ENCODE measurements at places on chromosomes 12 and 14.

DNA sequence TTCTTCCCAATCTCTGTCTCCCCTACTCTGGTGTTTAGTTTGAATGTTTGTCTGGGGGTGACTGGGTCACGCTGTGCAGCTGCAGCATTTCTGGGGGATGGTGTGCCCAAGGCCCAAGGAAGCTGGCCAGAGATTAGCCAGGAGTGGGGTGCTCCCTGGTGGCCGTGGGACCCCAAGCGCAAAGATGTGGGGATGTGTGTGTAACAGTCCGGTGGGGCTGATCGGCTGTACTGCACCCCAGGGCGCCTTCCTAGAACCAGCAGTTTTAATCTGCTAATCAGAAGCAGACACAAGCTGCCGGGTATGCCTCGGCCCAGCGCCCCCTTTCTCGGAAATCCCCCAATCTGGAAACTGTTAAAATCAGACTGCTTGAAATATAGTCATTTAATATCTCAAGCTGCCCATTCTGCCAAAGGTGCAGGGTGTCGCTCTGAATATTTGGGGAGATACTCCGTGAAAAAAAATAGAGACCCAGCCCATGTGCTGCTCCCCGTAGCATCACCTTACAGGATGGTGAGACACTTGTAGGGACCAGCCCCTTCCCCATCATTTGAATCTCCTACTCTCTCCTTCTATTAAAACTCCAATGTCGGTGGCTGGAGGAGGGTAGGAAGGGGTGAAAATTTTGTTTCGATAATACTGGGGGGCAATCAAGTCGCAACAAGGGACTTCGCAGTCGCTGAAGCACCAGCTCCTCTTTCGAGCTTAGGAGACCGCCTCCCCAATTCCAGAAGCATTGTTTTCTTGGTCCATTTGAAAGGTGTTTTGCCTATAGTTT lies 4.3 kb downstream of the HOXC9 start:
- H3K4me3 ChIP-seq, result no peak overlapping the region
- no peak for DNase-seq
- no peak overlapping the region for H3K27ac ChIP-seq
- no peaks in the 10 kb centered on the region for H3K36me3 ChIP-seq
- peaks cover 69% of the 10 kb centered on the region for H3K27me3 ChIP-seq

DNA sequence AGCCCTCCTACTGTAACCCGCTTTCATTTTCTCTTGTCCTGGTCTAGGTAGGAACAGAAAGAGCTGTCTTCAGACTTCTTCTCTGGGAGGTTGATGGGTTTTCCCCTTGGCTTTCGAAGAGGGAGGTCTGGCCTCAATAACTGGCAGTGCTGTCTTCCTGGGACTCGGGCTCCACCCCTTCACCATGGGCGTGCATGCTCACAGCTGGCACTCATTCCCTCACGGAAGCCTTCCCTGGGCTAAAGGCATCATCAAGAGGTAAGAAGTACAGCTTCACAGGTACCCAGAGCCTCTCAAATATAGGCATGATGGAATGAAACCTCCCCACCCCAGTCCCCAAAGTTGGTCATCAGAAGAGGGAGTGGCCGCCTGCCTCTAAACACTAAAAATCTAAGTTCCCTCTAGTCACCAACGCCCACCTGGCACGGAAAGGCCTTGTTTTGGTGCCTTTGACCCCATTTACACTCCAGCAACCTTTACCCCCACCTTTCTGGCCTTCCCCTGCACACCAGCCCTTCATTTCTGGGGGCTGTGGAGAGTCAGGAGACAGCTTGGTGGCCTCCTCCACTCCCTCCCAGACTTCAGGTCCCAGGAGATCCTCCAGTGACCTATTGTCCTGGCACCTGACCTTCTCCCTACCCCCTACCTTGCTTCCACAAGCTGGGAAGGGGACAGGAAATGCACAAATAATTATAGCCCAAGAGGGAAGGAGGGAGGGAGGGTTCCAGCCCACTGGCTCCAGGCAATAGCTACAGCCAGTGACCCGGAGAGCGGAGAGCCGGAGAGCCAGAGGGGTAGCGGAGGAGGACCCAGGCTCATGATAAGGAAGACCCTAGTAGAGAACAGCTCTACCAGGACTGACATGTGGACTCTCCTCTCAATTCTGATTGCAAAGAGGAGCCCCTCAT lies 2.8 kb downstream of the RAPGEF3 start:
- no peak for DNase-seq
- H3K36me3 ChIP-seq, result no peaks in the 10 kb centered on the region
- peaks cover 6% of the 10 kb centered on the region for H3K27me3 ChIP-seq

DNA sequence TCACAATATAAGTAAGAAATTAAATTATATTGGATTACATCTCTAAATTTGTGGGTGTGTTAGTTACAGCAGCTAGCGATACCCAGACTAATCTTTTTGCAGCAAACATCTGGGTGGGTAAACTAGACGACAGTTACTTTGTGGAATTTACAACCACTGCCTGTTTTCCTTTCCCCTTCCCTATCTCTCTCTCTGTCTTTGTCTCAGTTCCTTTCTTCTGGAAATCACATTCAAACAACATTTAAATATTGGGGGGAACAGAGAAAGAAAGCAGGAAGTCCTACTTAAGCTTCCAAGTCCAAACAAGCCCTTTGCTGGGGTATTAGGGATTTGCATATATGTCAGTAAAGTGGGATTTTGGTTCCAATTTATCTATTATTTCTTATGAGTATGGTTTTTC lies 97.6 kb downstream of the WIF1 start:
- no peak overlapping the region for H3K27ac ChIP-seq
- no peak overlapping the region for H3K4me3 ChIP-seq
- H3K4me1 ChIP-seq, result no peaks in the 10 kb centered on the region
- no peaks in the 10 kb centered on the region for H3K27me3 ChIP-seq

- no peaks in the 10 kb centered on the region for H3K36me3 ChIP-seq
- H3K27me3 ChIP-seq, result no peaks in the 10 kb centered on the region
- H3K4me1 ChIP-seq, result no peaks in the 10 kb centered on the region
- H3K4me3 ChIP-seq, result no peak overlapping the region
- DNase-seq, result no peak
Observed at GRCh38 chr12:75599061-75599460, 87.7 kb upstream of the KRR1 start.

- peaks cover 42% of the 10 kb centered on the region for H3K36me3 ChIP-seq
- DNase-seq, result no peak
- H3K4me1 ChIP-seq, result peaks cover 27% of the 10 kb centered on the region
- H3K27me3 ChIP-seq, result no peaks in the 10 kb centered on the region
- no peak overlapping the region for H3K4me3 ChIP-seq
- H3K27ac ChIP-seq, result no peak overlapping the region
Observed at GRCh38 chr12:68326716-68327115, 5.4 kb downstream of the MDM1 start.

DNA sequence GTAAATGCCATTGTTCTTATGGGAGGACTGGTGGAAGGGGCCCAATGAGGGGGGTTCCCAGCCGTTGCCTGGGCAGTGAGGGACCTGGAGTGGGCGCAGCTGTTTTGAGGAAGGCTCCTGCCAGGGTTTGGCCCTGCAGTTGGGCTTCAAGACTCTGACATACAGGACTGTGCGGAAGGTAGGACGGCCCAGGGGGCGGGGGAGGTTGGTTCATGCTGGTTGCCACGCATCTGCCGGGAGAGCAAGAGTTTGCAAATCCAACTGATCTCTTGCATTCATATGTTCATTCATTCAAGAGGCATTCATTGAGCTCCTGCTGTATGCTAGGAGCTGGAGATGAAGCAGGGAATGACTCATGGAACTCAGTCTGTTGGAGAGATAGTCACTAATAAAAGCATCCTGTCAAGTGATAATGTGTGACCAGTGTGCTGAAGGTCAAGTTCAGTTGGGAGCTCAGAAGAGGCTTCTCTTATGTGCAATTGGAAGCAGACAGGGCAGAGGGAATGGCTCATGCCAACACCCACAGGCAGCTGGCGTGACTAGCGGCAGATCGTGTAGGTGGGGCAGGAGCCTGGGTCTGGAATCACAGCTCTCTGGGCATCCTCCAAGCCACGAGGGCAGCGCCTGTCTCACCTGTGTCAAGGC lies 7.8 kb downstream of the SH2B3 start:
- peaks cover 9% of the 10 kb centered on the region for H3K36me3 ChIP-seq
- no peak overlapping the region for H3K4me3 ChIP-seq
- no peak for DNase-seq
- H3K27me3 ChIP-seq, result no peaks in the 10 kb centered on the region

GRCh38 chr14:77903221-77903620 lies 103.3 kb downstream of the ADCK1 start:
- no peaks in the 10 kb centered on the region for H3K36me3 ChIP-seq
- no peaks in the 10 kb centered on the region for H3K4me1 ChIP-seq
- H3K4me3 ChIP-seq, result no peak overlapping the region
- H3K27ac ChIP-seq, result no peak overlapping the region
- H3K27me3 ChIP-seq, result no peaks in the 10 kb centered on the region
- no peak for DNase-seq

DNA sequence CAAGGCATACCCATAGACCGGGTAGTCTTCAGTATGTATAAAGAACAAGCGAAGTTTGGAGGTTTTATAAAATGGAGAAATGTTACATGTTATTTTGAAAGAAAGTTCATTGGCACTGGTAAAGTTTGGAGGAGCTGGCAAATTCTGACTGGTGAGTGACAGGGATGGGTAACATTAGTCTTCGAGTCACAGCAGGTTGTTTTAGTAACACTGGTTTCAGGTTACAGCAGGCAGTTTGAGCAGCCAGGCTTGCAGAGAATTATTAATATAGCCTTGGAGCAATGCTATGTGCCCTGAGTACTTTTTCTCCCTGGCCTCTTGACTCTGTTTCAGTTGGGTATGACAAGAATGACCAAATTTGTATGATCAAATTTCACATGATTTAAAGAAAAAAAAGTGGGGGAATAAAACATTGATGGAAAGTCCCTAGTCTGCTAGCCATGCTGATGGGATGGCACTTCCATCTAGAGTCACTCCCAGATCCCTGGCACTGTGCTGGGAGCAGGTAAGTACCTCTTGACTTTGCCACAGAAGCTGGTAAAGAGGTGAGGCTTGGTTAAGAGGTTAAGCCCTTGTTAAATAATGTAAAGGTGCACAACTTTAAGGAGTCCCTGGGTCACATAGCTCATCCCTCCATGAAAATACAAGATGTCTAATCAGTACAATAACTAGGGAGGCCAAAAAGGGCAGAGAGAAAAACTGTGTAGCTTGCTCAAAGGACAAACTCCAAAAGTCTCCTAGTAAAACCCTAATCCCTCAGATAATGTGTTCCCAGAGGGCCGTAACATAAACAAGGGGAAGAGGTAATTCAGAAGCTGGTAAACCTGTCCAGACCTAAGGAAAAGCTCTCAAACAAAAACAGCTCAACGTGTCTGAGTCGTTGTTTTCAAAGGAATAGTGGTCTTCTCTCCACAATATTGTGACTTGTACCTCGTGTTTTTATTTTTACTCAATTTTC lies 12.7 kb upstream of the SVOP start:
- H3K27ac ChIP-seq, result no peak overlapping the region
- H3K36me3 ChIP-seq, result no peaks in the 10 kb centered on the region
- no peak for DNase-seq
- H3K4me1 ChIP-seq, result no peaks in the 10 kb centered on the region

GRCh38 chr12:52277486-52278245 lies 3.2 kb downstream of the KRT86 start:
- no peak overlapping the region for H3K4me3 ChIP-seq
- H3K4me1 ChIP-seq, result peaks cover 3% of the 10 kb centered on the region
- H3K36me3 ChIP-seq, result no peaks in the 10 kb centered on the region
- H3K27me3 ChIP-seq, result peaks cover 18% of the 10 kb centered on the region
- no peak for DNase-seq

- H3K36me3 ChIP-seq, result no peaks in the 10 kb centered on the region
- H3K27me3 ChIP-seq, result peaks cover 28% of the 10 kb centered on the region
- H3K4me3 ChIP-seq, result no peak overlapping the region
Observed at GRCh38 chr14:36214476-36215216, 38.1 kb upstream of the PTCSC3 start.
